Activated CD4-positive, alpha-beta T cell treated with anti-CD3 and anti-CD28 coated beads, Interleukin-2, amount 10 ng/mL, durations not matched to agents 24 days and 14 days (primary cell): ENCODE measurements at places on chromosomes 16 and 17.

- no peak for DNase-seq
- peaks cover 2% of the 10 kb centered on the region for H3K27me3 ChIP-seq
- no peak overlapping the region for H3K4me3 ChIP-seq
- H3K27ac ChIP-seq, result no peak overlapping the region
Observed at GRCh38 chr16:72811188-72811720, 236.7 kb downstream of the ZFHX3 start.

DNA sequence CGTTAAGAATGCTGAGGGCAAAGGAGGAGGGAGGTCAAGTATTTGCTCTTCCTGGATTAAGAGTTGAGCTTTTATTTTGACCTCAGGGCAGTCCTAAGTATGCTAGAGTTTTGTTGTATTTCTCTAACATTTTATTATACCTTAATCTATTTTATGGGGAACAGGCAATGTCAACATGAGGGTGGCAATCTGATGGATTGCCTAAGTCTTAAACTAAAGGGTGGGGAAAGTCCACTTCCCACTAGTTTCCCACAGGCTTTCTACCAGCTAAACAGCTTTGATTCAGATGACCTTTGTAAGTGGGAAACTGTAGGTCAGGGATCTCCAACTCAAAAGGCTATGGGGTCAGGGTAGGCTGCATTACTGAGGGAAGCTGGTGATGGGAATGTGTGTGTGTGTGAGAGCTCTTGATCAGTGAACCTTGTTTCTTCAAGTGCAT is 24.9 kb downstream of the HSD17B2 start:
- peaks cover 13% of the 10 kb centered on the region for H3K27me3 ChIP-seq
- H3K27ac ChIP-seq, result no peak overlapping the region
- H3K4me3 ChIP-seq, result no peak overlapping the region

DNA sequence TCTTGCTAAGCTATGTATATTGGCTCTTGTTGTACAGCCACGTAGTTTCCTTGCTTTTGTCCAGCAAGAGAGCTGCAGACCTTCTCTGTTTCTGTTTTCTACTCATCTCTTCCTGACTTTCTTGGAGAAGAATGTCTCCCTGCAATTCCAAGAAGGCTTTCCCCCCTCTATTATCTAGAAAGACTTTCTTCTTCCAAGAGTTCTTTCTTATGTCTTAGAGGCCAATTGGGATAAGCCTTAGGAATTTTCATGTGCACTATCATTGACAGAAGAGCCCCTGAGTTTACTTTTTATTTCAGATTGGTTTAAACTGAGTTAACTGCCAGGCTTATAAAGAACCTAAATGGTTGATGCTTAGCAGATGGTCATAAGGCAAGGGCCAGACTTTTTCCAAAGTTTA is 9.0 kb downstream of the CAPNS2 start:
- no peaks in the 10 kb centered on the region for H3K36me3 ChIP-seq
- no peak for DNase-seq
- no peak overlapping the region for H3K27ac ChIP-seq
- H3K4me3 ChIP-seq, result no peak overlapping the region
- peaks cover 2% of the 10 kb centered on the region for H3K27me3 ChIP-seq

DNA sequence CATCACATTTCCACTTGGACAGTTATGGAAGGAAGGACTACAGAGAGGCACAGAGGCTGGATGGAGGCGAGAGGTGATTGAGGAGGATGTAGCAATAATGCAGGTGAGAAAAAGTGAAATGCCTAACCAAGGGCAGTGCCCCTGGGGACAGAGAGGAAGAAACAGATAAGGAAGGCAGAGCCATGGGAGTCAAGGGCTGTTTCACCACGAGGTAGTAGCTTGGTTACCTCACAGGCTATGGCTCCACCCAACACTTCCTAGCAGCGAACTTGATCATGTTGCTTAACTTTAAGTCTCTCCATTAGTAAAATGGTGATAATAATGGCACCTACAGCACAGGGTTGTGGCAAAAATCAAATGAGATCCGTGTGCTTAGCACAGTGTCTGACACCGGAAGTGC is 83.9 kb downstream of the YPEL2 start:
- no peak overlapping the region for H3K27ac ChIP-seq
- H3K27me3 ChIP-seq, result no peaks in the 10 kb centered on the region
- no peaks in the 10 kb centered on the region for H3K36me3 ChIP-seq
- no peak for DNase-seq
- H3K4me3 ChIP-seq, result no peak overlapping the region

DNA sequence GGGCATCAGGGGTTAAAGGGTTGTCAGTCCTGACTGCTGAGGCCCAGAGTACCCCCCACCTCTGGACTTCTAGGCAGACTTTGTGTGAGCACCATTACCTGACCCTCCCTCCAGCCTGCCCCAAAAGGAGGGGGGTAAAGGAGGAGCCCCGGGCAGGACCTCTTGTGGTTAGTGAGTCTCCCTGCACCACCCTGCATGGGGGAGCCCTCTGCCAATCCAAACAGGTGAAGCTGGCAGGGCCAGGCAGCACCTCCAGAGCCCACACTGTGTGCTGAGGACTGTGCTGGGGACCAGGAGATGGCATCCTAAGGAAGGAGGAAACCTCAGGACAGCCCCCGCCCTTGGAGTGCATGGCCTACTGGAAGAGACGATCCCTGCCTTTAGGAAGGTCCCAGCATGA is 2.6 kb upstream of the KRT14 start:
- H3K27ac ChIP-seq, result no peak overlapping the region
- no peak overlapping the region for H3K4me3 ChIP-seq

GRCh38 chr17:38702166-38702915 is 2.7 kb upstream of the MLLT6 start:
- peaks cover 47% of the 10 kb centered on the region for H3K4me1 ChIP-seq
- DNase-seq, result peak; percentile 93
- peak overlapping the region; percentile 100 for H3K27ac ChIP-seq
- H3K36me3 ChIP-seq, result peaks cover 21% of the 10 kb centered on the region
- no peaks in the 10 kb centered on the region for H3K27me3 ChIP-seq

DNA sequence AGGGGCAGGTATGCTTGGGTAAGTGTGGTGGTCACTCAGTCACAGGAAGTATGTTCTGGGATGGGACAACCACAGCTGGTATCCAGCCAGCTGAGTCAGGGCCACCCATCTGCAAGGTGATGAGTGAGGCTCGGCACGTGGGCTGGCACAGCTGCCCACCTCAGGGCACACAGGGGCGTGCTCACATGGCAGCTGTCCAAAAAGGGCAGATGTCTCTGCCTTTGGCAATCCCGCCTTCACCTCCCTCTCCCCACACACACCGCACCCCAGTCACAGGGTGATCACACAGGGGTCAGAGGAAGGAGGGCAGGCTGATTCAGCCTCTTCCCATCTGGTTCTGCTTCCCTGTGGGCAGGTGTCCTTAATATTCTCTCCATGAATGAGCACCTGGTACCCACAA is 85.9 kb upstream of the TOB1 start:
- no peak overlapping the region for H3K27ac ChIP-seq
- no peak overlapping the region for H3K4me3 ChIP-seq
- peaks cover 19% of the 10 kb centered on the region for H3K4me1 ChIP-seq
- H3K27me3 ChIP-seq, result no peaks in the 10 kb centered on the region
- DNase-seq, result no peak

- H3K27me3 ChIP-seq, result no peaks in the 10 kb centered on the region
- no peak for DNase-seq
- H3K4me1 ChIP-seq, result peaks cover 5% of the 10 kb centered on the region
- peaks cover 13% of the 10 kb centered on the region for H3K36me3 ChIP-seq
- H3K27ac ChIP-seq, result peak overlapping the region; percentile 7
- H3K4me3 ChIP-seq, result no peak overlapping the region
Observed at GRCh38 chr17:57677301-57677700, 67.8 kb downstream of the CCDC182 start.

DNA sequence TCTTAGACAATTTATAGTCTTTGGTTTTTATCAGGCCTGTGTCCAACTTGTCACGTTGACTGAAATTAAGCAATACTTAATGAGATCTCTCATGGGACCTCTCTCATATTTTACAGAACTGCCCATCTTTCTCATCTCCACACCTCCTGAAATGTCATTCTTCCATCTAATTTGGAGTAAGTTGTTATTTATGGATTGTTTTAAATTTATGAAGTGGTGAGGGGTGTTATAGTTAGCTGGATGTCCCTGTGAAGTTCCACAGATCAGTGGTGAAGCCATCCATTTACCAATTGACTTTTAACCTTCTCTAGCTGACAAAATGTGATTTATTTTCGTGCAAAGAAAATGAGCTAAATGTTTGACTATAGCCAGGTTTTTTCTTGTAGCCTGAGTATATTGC is 824.9 kb downstream of the KCNJ2 start:
- no peaks in the 10 kb centered on the region for H3K4me1 ChIP-seq
- no peak for DNase-seq
- no peaks in the 10 kb centered on the region for H3K27me3 ChIP-seq
- no peaks in the 10 kb centered on the region for H3K36me3 ChIP-seq
- H3K27ac ChIP-seq, result no peak overlapping the region

- no peaks in the 10 kb centered on the region for H3K36me3 ChIP-seq
- no peak overlapping the region for H3K27ac ChIP-seq
- no peak overlapping the region for H3K4me3 ChIP-seq
- peaks cover 2% of the 10 kb centered on the region for H3K27me3 ChIP-seq
Observed at GRCh38 chr16:1082266-1082951, 9.9 kb downstream of the SSTR5 start.

DNA sequence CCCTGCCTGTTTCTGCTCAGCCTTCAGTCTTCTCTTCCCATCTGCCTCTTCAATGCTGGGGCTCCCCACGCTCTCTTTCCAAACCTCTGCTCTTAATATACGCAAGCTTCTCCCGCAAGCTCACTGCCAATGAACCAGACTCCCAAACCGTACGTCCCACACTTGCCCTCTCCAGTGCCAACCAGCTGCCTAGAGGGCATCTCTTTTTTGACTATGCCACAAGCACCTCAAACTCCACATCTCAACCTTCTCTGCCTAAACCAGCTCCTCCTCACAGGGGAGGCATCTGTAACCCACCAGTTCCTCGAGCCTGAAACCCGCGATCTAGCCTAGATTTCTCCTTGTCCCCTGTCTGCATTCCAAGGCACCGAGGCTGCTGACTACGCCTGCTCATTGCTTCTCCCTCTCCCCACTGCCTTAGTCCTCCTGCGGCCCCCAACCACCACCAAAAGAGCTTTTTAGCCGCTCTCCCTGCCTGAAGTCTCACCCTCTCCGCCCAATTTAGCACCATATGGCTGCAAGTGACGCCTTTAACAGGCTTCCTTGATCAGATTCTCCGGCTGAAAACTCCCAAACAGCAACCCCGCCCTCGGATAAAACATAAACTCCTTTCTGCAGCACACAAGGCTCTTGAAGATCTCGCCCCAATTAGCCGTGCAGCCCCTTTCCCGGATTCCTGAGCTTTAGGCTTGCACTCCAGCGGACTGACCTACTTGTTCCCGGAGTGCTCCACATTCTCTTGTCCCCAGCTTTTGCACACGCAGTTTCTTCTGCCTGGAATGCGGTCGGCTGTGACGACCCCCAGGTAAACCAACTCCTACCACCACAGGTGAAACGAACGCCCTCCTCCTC is 1.5 kb downstream of the GGA2 start:
- DNase-seq, result no peak
- peaks cover 48% of the 10 kb centered on the region for H3K4me1 ChIP-seq
- H3K36me3 ChIP-seq, result peaks cover 23% of the 10 kb centered on the region
- peak overlapping the region; percentile 91 for H3K4me3 ChIP-seq
- peak overlapping the region; percentile 34 for H3K27ac ChIP-seq

GRCh38 chr17:81516439-81516838 is 3.8 kb upstream of the ACTG1 start:
- peaks cover 12% of the 10 kb centered on the region for H3K36me3 ChIP-seq
- peaks cover 6% of the 10 kb centered on the region for H3K27me3 ChIP-seq
- peaks cover 18% of the 10 kb centered on the region for H3K4me1 ChIP-seq
- no peak for DNase-seq

- peak overlapping the region; percentile 48 for H3K27ac ChIP-seq
- DNase-seq, result no peak
- H3K4me3 ChIP-seq, result no peak overlapping the region
- peaks cover 47% of the 10 kb centered on the region for H3K4me1 ChIP-seq
- H3K27me3 ChIP-seq, result no peaks in the 10 kb centered on the region
- peaks cover 2% of the 10 kb centered on the region for H3K36me3 ChIP-seq
Observed at GRCh38 chr17:74760404-74761105, 12.1 kb downstream of the NHERF1 start.
